ENCODE measurements at places on chromosomes 1 and 21.

- no peak overlapping the region for H3K4me3 ChIP-seq
- H3K27ac ChIP-seq = no peak overlapping the region
- H3K36me3 ChIP-seq = no peaks in the 10 kb centered on the region
- H3K4me1 ChIP-seq = no peaks in the 10 kb centered on the region
- H3K27me3 ChIP-seq = no peaks in the 10 kb centered on the region
Measured at GRCh38 chr1:233261695-233262094, 33.8 kb downstream of the PCNX2 start.

DNA sequence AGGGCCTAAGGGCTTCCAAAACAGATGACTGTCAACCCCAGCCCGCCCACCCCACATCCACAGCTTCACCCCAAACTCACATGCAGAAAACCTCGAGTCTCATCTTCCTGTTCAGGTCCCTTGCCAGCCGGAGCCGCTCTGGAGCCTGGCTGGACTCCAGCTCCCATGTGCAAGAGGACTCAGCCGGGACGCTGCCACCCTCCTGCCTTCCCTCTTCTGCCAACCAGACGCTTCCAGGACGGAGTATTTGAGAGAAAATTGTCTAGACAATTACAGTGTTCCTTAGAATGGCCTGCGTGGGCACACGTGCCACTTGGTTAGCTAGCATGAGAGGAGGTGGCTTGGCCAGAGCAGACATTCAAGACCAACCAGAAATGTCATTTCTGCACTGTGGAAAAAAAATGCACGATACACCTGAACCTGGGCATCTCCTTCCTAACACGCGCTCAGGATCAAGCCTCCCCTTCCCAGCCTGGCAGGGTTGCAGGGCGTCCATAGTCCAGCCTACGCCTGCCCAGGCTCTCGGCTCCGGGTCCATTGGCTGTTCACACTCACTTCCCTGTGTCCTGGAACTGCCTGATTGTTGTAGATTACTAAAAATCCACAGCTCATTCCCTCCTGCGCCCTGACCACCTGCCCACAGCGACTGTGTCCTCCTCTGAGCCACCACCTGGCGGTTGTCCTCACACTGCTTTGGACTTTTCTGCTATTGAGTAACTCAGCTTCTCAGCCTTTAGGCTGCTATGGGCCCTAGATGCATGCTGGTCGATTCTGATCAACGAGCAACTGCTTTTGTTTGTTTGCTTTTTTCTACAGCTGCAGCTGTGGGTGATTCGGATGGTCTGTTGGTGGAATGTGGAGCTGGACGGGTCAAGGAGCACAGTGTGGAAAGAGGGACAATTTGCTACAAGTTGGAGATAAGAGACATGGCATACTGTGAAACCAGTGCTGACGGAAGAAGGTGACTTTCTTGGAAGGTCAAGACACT, at the start of gene CLDN14:
CLDN14 (minus strand) TSS at position 708 of the 988 bp plus-strand sequence. CDS start 18,427 bp downstream, outside the sequence.
- no peak for DNase-seq
- no peaks in the 10 kb centered on the region for H3K36me3 ChIP-seq
- H3K4me3 ChIP-seq = no peak within 1 kb of the TSS
- no peaks in the 10 kb centered on the region for H3K4me1 ChIP-seq
- no peak within 1 kb of the TSS for H3K27ac ChIP-seq
- H3K27me3 ChIP-seq = no peaks in the 10 kb centered on the region

DNA sequence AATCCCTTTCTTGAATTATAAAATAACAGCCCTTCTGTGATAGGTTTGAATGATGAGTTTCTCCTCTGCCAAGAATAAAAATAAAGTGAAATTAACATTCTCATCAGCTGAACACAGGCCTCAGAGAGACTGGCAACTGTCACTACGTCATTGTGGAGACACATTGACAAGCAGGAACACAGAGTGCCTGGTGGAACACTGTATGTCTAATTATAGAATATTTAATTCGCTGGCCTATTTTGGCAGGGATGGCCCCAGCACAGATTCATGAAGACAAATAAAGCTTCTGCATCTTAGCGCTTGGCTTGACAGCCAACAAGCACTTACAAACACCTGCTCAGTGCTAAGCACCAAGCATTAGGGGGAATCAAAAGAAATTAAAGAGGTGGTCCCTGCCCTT, 52.0 kb upstream of the SMYD2 start:
- H3K27ac ChIP-seq = no peak overlapping the region
- DNase-seq = no peak
- no peaks in the 10 kb centered on the region for H3K36me3 ChIP-seq
- no peak overlapping the region for H3K4me3 ChIP-seq
- peaks cover 5% of the 10 kb centered on the region for H3K27me3 ChIP-seq

- H3K27me3 ChIP-seq = no peaks in the 10 kb centered on the region
- H3K4me1 ChIP-seq = no peaks in the 10 kb centered on the region
- DNase-seq = no peak
- no peak overlapping the region for H3K27ac ChIP-seq
- no peak overlapping the region for H3K4me3 ChIP-seq
Measured at GRCh38 chr1:174190691-174191199, 31.4 kb downstream of the RABGAP1L start.

DNA sequence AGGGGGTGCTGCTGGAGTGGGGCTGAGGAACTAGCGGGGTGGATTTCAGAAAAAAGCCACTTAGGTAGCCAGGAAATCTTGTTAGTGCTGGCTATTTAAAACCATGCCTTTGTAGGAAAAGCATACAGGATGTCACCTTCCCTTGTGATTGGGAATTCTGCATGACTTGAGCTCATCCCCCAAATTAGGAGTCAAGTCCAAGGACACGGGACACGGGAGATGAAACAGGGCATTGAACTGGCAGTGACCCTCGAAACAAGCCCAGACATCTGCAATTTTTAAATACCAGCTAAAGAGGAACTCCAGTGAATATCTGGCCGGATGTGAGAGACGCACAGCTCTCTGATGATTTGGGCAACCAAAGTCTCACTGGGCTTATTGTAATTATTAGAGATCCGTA, 32.8 kb downstream of the C2CD2 start:
- peaks cover 17% of the 10 kb centered on the region for H3K4me1 ChIP-seq
- no peak overlapping the region for H3K4me3 ChIP-seq
- no peak for DNase-seq
- H3K27me3 ChIP-seq = no peaks in the 10 kb centered on the region
- H3K36me3 ChIP-seq = no peaks in the 10 kb centered on the region

DNA sequence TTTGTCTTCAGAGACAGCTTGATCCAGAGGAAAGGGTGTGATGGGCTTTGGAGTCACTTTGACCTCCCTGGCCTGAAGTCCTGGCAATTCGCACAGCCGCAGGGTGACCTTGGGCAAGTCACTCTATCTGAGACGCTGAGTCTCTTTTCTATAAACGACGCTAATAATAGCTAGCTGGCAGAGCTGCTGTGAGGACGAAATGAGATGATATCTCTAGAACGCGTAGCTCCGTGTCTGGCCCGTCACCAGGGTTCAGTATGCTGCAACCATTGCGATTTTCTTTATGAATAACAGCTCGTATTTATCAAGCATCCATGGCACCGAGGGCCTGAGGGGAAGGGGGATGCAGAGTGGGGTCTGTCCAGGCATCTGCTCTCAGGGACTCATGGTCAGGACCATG, 58.7 kb downstream of the IGSF21 start:
- no peak overlapping the region for H3K27ac ChIP-seq
- DNase-seq = no peak
- no peaks in the 10 kb centered on the region for H3K36me3 ChIP-seq
- H3K4me3 ChIP-seq = no peak overlapping the region
- no peaks in the 10 kb centered on the region for H3K27me3 ChIP-seq
- H3K4me1 ChIP-seq = no peaks in the 10 kb centered on the region

- no peaks in the 10 kb centered on the region for H3K27me3 ChIP-seq
- no peaks in the 10 kb centered on the region for H3K4me1 ChIP-seq
- no peak overlapping the region for H3K4me3 ChIP-seq
- no peaks in the 10 kb centered on the region for H3K36me3 ChIP-seq
Measured at GRCh38 chr1:168288311-168289052, 7.8 kb downstream of the TBX19 start.

GRCh38 chr1:225539069-225539468, 111.2 kb upstream of the LBR start:
- no peaks in the 10 kb centered on the region for H3K27me3 ChIP-seq
- DNase-seq = no peak
- H3K27ac ChIP-seq = no peak overlapping the region
- no peaks in the 10 kb centered on the region for H3K36me3 ChIP-seq

DNA sequence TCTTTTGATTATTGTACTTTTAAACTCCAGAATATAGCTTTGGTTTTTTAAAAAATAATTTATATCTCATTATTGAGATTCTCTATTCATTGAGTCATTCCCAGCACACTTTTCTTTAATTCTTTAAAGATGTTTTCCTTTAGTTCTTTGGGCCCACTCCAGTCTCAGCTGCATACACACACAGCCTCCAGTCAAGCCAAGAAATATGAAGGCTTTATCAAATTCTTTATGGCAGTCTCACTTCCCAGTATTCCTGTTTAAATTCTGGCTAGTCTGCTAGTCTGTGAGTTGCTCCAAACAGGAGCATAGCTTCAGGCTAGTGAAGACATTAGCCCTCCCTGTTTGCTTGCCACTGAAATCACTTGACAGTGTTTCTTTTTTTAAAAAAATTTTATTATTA, 61.2 kb downstream of the CRP start:
- H3K4me3 ChIP-seq = no peak overlapping the region
- DNase-seq = no peak
- no peaks in the 10 kb centered on the region for H3K27me3 ChIP-seq
- no peaks in the 10 kb centered on the region for H3K4me1 ChIP-seq

DNA sequence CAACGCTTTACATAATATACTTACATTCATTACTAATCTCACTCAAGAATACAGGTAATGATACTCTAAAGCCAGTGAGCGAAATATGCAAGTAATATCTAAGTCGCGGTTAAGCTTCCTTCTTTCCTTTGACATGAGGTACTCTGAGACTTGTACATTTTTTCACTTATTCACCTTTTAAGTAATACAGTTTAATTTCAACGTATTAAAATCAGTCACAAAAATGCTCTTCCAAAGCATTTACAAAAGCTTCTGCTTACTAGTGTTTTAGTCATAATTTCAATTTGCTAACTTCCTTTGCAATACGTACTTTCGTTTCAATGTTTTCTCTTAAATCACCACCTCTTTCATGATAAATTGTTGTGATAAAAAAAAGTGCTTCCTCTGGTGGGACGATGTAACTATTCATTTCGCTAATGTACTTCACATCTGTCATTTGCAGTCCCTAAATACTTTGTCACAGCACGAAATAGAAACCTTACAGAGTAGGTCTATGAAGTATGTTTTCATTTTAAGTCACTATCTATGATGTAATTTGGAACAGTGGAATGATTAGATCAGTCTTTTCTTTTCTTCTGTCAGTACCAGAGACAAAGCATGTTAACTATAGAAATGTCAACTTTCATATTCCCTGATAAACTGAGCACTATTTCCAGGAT, 34.0 kb upstream of the ADGRL4 start:
- no peak overlapping the region for H3K27ac ChIP-seq
- no peaks in the 10 kb centered on the region for H3K36me3 ChIP-seq

DNA sequence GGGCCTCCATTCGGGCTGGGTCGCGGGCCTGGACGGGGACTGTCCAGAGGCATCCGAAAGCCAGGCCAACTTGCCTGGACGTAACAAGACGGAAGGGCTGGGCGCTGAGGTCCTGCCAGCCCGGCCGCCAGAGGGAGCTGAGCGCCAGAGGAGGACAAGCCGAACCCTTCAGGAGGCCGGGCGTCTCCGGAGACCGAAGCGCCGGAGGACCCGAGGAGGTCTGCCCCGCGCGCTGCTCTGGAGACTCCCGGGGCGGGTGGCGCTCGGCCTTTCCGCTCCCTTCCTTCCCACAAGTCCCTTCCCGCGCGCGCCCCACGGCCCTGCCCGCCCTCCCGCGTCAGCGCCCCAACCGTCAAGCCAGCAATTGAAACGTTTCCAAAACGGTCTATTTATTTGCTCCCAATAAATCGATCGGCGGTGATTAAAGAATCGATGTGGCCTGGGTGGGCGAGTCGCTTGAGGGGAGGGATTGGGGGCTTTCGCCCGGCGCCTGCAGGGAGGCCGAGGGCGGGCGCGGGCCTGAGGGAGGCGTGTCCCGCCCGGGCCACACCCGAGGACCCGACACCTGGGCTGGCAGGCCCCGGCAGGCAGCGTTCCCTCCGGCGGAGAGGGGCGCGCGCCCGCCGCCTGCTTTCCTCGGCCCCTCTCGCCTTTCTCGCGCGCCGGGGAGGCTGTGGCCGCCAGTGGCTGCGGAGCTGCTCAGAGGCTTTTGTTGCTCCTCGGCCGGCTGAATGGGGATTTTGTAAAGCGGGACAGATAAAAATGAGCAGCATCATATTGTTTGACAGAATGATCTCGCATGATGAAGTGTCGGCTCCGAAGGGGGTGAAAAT, 5.2 kb upstream of the FOXD3 start:
- peak overlapping the region; percentile 25 for H3K4me3 ChIP-seq
- no peak overlapping the region for H3K27ac ChIP-seq
- H3K27me3 ChIP-seq = peaks cover 99% of the 10 kb centered on the region
- peak; percentile 81 for DNase-seq
- H3K4me1 ChIP-seq = no peaks in the 10 kb centered on the region
- no peaks in the 10 kb centered on the region for H3K36me3 ChIP-seq

- peak; percentile 23 for DNase-seq
- H3K36me3 ChIP-seq = no peaks in the 10 kb centered on the region
- H3K27ac ChIP-seq = peak overlapping the region; percentile 17
Measured at GRCh38 chr1:198467342-198467741, 73.1 kb downstream of the ATP6V1G3 start.

DNA sequence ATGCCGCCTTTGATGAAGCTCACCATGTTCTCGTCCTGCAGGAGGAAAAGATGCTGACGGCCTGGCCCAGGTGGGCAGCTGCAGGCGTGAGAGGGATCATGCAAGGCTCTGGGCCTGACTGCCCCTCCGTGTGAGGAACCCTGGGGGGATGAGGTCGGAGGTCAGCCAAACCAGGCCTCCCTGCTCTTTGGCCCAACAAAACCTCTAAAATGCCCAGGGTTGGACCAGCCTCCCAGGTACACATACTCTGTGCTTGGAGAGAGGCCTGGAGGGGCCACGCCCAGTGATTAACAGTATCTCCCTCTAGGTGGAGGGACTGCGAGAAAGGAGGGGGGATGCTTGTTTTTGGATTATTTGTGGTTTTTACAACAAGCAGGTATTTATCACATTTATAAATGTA, 21.1 kb downstream of the TTC39A start:
- no peaks in the 10 kb centered on the region for H3K27me3 ChIP-seq
- H3K4me3 ChIP-seq = no peak overlapping the region
- H3K4me1 ChIP-seq = peaks cover 18% of the 10 kb centered on the region
- H3K27ac ChIP-seq = no peak overlapping the region
- no peaks in the 10 kb centered on the region for H3K36me3 ChIP-seq
- no peak for DNase-seq

GRCh38 chr1:228803421-228803820, 68.1 kb downstream of the RHOU start:
- no peak for DNase-seq
- H3K4me1 ChIP-seq = peaks cover 24% of the 10 kb centered on the region
- H3K27ac ChIP-seq = peak overlapping the region; percentile 47
- no peaks in the 10 kb centered on the region for H3K27me3 ChIP-seq

- H3K27me3 ChIP-seq = no peaks in the 10 kb centered on the region
- H3K4me1 ChIP-seq = peaks cover 19% of the 10 kb centered on the region
- peak; percentile 96 for DNase-seq
- peak within 1 kb of the TSS; percentile 98 for H3K4me3 ChIP-seq
- peak within 1 kb of the TSS; percentile 100 for H3K27ac ChIP-seq
- H3K36me3 ChIP-seq = no peaks in the 10 kb centered on the region
Measured at GRCh38 chr1:211258756-211259637, at the start of gene RCOR3. Gene RCOR3, plus strand, starts transcription at chr1:211259366. Its CDS starts 195 bp downstream, at chr1:211259561.
